ENCODE measurements at places on chromosomes 6 and 20.

DNA sequence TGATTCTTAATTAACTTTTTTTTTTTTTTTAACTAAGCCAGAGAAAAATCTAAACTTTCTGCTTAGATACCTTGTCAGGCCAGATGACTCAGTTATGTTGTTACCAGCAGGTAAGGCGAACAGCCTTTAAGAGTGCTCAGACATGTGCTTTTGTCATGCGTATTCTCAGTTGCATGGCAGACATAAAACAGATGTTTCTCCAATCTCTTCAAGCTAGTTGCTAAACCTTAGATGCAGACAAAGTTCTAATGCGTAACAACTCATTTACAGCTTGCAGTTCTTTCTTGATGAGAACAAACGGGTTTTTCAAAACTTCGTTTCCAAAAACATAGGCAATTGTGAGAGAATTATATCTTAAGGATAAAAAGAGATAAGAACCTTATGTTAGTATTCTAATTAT is 49.6 kb upstream of the GFRAL start:
- no peak for DNase-seq

DNA sequence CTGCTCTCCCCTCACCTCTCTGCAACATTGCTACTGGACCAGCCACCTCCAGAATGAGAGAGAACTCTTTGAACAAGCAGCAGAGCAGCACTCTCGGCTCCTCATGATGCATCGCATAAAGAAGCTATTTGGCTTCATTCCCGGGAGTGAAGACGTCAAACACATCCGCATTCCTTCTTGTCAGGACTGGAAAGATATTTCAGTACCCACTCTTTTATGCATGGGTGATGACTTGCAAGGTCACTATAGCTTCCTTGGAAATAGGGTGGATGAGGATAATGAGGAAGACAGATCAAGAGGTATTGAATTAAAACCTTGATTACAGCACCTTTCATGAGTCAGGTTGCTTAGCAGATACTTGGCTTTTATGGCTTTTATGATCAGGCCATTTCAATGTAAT is 4.3 kb downstream of the CALHM4 start:
- DNase-seq = no peak

- DNase-seq = no peak
Measured at GRCh38 chr6:131163886-131164285, 28.6 kb downstream of the AKAP7 start.

DNA sequence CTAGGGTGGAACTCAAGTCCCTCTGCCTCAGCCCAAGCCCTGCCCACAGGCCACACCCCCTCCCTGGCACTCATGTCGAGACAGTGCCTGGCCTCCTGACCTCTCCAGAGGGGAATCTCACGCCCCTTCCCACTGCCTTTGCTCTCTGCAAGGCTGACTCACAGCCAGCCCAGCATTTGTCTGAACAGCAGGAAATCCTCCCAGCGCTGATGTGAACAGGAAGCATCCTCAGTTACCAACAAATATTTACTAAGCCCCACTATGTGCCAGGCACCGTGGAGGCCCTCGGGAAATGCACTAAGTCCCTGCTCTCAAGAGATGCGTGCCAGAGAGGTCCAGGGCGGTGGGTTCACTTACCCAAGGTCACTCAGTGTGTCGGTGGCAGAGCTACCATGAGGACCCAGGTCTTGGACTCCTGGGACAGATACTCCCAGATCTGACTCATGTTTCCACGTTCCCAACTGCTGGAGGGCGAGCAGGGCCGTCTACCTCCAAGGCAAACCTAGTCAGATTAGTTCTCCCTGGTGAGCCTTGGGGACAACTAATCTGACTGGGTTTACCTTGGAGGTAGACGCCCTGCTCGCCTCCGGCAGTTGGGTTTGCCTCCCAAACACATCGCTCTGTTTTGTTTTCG is 7.8 kb downstream of the ADA start:
- no peak for DNase-seq

DNA sequence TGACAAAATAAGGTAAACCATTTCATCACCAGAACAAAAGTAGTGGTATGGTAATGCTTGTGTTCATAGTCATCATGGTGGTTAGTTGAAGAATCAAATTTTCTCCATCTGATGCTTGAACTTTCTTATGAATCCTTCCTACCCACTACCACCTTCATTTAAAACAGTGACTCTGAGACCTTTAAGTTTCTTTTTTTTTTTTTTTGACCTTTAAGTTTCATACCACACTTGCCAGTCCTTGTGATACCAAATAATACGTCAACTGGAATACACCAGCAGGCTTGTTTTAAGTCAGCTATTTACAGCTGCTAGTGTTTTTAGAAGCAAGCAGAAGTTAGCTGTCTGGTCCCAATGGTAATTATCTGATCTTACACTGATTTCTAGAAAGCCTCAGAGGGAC is 413.4 kb upstream of the SOX4 start:
- DNase-seq = no peak

- DNase-seq = no peak
Measured at GRCh38 chr6:34529665-34530327, 26.3 kb downstream of the SPDEF start.

DNA sequence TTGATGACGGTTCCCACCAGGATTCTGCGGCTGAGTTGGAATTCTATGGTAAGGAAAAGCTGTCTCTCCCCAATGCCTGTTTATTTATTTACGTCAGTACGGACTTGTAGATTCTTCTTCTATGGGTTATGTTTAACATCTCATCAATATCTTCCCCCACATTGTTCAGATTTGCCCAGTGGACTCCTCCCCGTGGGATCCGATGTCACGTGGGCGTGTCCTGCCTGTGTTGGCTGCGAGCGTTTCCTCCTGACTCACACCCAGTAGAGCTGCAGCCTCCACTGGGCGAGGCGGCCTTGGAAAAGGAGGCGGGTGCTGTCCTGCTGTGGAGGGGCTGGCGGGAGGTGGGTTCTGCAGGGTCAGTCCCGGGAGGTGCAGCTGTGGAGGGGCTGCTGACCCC is 46.8 kb upstream of the SLCO4A1 start:
- no peak for DNase-seq

DNA sequence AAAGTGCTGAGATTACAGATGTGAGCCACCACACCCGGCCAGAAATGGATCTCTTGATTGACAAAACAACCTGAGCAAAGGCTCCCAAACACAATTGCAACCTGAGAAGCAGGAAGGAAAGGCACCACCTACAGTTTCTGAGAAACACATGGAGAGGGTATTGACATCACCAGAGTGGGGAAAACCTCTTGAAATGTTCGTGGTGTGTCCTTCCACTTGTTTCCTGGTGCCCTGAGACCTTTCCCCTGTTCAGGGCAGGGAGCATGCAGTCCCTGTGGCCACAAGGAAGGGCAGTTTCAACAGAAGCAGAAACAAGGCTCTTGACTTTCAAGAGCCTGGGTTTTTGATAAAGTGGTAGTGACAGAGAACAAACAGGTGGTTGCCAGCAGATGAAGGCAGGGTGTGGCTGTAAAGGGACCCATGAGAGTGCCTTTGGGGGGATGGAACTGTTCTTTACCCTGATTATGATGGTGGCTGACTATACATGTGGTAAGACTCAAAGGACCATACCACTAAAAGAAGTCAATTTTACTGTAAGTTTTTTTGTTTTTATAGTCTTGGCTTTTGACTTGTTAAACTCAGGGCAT is 3.2 kb upstream of the BPIFA1 start:
- no peak for DNase-seq

All from KG1 (cell line).